ENCODE measurements at places on chromosomes 2 and 18. TPM values are rescaled to one million over a fixed set of nuclear protein-coding genes. Genes with fewer than 3 reads are reported as not detected.

DNA sequence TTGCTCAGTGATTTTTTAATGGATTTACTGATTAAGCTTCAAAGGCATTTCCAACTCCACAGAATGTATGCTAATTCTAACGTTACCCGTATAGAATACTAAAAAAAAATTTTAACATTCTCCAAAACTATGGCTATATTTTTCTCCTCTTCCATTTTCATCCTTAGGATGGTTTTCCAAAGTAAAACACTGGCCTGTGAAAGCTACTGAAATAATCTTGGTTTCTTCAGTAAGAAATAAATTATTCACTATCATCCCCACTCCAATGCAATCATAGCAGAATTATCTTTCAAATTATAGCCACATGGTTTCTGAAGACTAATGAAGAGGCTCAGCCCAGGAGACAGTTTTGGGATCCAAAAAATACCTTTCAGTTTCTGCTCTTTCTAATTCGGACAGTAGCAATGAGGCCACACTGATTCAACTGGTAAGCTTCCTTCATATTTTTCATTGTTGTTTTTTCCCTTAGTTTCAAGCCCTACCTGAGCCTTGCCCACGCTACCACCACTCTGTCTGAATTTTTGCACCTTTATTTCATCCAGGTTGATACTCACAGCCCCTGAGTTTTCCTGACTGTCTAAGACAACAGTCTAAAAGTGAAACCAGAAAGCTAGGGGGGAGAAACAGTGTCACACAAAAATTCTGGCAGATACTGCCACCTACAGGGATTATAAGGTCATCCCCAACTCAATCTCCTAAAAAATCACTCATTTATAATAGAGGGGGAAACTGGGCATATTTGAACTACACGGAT, 887.9 kb downstream of the NRXN1 start:
- no peak for DNase-seq

DNA sequence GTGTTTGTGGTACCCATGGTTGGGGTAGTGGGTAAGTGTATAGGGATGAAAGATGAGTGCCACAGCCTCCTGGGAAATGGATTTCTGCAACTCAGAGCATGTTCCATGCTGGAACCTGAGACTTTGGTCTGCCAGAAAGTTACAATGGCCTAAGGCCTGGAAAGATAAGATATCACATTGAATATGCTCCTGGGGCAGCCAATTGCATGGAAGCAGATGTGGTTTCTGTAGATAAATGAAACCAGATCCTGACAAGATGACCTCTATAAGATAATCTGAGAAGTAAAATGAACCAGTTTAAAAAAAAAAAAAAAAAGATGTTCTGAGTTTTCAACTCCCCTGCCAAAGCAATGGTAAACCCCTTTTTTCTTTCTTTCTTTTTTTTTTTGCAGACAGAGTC, 91.4 kb upstream of the NCK2 start:
- DNase-seq: no peak

GRCh38 chr2:199433204-199433832, 24.4 kb downstream of the SATB2 start:
- no peak for DNase-seq

DNA sequence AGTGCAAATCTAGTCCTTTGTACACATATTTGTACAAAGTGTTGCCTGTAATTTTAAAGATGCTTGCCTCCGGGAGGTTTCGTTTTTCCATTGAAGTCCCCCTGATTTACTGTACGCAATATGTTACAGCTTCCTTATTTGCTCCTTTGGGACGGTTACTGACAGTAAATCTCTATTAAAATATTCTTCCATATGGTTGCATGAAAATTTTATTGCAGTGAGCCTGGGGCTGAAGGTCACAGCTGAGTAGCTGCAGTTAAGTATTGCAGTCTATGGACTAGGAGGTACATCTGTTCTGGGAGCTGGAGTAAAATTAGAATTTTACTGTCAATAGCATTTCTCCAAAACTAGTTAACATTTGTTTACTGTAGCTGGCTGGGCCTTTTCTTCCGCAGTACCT, 119.2 kb downstream of the ETAA1 start:
- DNase-seq: no peak

DNA sequence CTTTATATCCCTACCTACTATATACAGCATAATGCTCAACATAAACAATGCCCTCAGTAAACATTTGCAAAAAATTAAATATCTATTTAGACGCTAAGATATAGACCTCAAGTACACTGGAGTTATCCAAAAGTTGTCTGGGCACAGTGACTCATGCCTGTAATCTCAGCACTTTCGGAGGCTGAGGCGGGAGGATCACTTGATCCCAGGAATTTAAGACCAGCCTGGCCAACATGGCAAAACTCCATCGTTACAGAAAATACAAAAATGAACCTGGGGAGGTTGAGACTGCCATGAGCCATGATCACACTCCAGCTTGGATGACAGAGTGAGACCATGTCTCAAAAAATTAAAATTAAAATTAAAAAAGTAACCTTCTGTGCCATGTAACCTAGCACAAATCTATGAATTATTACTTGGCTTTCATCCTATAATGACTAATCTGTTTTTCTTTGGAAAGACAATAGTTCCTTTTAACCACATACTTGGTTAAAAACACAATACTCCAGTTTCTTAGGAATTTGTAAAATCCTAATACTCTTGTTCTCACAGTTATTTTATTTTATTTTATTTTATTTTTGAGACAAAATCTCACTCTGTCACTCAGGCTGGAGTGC, 6.7 kb upstream of the TNFAIP6 start:
- DNase-seq: no peak

- no peak for DNase-seq
Observed at GRCh38 chr2:138223319-138223718, 259.0 kb downstream of the HNMT start.

DNA sequence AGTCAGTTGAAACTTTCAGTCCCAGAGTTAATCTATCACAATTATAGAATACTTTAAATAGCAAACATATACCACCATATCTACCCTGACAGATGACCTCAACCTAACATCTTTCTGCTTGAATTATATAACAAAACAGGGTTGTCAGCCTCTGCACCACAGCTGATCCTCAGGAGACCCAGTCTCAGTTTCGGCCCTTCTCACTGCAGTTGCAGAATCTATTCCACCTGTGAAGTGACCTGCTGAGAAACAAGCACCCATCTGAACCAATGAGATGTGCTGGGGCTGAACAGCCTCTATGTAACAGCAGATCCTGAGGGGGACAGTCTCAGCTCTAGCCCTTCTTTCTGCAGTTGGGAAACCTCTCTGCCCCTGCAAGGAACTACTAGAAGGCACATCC, 567.6 kb downstream of the KCNJ3 start:
- no peak for DNase-seq

DNA sequence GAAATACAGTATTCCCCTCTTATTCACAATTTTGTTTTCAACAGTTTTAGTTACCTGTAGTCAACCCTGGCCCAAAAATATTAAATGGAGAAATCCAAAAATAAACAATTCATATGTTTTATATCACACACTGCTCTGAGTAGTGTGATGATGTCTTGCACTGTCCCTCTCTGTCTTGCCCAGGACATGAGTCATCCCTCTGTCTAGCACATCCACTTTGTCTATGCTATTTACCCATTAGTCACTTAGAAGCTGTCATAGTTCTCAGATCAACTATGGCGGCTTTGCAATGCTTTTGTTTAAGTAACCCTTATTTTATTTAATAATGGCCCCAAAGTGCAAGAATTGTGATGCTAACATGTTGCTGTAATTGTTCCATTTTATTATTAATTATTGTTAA, 380.6 kb upstream of the REG3G start:
- no peak for DNase-seq

DNA sequence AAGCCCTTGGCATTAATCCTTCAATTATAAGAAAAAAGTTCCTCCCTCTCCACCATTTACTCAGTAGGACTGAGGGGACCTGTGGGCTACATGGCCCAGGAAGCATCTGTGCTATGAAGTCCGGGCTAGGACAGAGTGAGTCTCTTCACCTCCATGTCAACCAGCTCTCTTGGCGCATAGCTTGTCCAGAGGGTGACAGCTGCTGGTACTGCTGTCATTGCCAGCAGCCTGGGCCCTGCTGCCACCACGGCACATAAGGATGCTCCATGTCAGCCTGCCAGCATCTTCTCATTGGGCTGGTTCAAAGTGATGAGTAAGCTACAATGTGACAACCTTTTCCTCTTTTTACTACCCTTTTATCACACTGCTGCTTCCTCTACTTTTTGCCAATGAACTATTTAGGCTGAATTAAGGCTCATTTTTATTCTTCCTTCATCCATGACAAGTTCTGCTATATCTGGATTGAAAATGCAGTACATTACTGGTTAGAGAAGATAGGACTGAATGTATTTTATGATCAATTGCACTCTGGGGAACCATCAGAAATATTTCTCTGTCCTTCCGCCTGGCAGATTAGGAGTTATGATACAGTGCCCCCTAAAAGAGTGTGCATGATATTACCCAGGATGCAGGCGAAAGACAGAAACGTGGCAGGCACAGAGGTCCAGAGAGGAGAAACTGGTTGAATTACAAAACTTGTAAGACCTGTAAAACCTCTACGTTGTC, 258.9 kb upstream of the TNP1 start:
- DNase-seq: no peak

The SKA1 gene
- 1.0 TPM for total RNA-seq

Measured in mucosa of descending colon (tissue), 3 donors.